ENCODE measurements at places on chromosomes 11 and 22. TPM values are rescaled to one million over a fixed set of nuclear protein-coding genes. Genes with fewer than 3 reads are reported as not detected.

DNA sequence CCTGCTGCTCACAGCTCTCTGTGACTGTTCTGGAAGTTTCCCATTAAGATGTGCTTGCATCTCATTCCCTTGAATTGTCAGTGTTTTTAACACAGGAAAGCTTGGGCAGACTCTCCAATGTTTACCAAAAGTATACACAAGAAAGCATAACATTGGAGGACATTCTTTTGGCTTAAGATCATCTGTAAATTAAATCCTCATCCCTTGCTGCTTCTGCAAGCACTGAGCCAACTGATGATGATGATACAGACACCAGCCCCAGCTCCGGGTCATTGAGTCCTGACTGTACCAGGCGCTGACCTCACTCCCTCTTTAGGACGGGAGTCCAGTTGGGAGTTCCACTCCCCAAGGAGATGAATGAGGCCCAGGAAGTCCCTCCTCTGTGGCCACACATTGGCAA is 23.8 kb downstream of the CD82 start:
- H3K4me3 ChIP-seq = no peak overlapping the region
- H3K36me3 ChIP-seq = peaks cover 27% of the 10 kb centered on the region
- H3K27ac ChIP-seq = no peak overlapping the region
- no peaks in the 10 kb centered on the region for H3K27me3 ChIP-seq
- DNase-seq = no peak

GRCh38 chr11:66476841-66477251 is 3.4 kb upstream of the DPP3 start:
- peaks cover 26% of the 10 kb centered on the region for H3K4me1 ChIP-seq
- no peak overlapping the region for H3K27ac ChIP-seq
- H3K4me3 ChIP-seq = no peak overlapping the region
- no peaks in the 10 kb centered on the region for H3K27me3 ChIP-seq

DNA sequence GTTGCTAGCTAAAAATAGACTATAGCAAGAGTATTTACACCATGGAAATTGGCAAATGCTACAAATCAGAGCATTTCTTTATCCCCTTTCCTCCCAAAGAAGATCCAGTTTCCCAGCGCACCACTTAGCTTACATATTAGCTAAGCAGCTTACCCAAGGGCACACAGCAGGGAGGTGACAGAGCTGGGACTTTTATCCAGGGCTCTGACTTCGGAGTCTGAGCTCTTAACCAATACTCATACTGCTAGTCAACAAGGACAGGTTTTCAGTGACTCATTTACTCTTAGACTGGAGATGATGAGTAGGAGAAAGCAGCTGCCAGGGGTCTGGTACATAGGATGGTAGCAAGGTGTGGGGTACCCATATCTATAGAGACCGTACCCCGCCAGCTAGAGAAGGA is 38.4 kb downstream of the NAV2 start:
- no peak overlapping the region for H3K27ac ChIP-seq
- no peaks in the 10 kb centered on the region for H3K36me3 ChIP-seq
- H3K4me1 ChIP-seq = peaks cover 5% of the 10 kb centered on the region
- DNase-seq = no peak
- no peak overlapping the region for H3K4me3 ChIP-seq

Gene CHRNA10
- total RNA-seq = 0.40 TPM

Gene PEX16
- total RNA-seq = 28.5 TPM

Gene IL18
- 18.2 TPM for total RNA-seq

Gene CENPM
- total RNA-seq = 9.0 TPM
